ENCODE measurements at places on chromosomes 3 and 15.

DNA sequence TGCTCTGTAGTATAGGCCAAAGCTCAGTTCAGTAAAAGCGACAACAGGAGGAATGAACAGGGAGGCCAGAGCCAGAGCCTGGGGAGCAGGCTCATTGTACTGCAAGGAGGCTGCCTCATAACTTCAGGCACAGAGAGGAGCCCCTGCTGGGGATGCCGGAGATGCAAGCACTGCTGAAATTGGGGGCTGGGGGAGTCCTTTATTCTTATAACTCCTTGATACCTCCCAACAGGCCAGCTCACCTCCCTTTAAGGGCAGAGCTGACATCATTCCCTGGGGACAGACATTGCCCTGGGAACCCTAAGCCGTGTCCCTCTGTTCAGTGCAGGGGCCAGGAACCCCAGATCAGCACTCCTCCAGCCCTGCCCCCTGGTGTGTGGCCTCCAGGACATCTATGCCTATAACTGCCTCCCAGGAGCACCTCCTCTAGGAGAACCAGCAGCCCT is 83.8 kb upstream of the MRPS22 start:
- DNase-seq = no peak

- no peak for DNase-seq
Measured at GRCh38 chr15:73925848-73926218, 429 bp upstream of the LOXL1 start.

DNA sequence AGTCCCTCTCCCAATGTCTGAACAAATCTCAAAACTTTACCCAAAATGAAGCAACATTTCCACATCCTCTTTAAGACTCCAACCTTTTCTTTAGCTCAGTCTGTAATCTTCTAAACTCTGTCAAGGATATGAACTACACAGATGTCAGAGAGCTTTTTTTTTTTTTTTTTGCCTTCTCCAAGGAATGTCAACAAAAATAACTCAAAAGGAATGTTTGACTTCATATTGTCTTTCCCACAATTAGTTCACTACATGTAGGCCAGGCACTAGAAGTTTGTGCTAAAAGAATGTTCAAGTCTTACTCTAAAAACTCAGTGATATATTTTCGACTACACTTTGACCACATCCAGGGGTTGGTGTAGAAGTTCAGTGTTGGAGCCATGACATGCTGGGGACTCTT is 37.1 kb downstream of the ADAMTS9 start:
- no peak for DNase-seq

DNA sequence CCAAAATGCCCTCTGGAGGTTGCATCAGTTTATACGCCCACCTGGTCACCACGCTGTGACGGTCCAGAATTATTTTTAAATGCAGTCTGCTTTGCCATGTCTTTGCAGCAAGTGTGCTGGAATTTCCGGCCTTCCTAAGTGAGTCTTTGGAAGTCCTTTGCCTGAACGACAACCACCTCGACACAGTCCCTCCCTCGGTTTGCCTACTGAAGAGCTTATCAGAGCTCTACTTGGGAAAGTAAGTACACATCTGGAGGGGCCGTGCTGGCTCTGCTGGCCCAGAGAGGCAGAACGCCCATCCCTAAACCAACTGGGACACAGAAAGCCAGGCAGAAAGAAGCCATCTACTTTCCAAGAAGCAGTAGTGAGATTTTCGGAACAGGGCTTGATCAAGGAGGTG is 101.8 kb downstream of the LRRK1 start:
- DNase-seq = no peak

- no peak for DNase-seq
Measured at GRCh38 chr15:78242128-78242527, 7.8 kb upstream of the ACSBG1 start.

GRCh38 chr3:178198329-178198728 is 337.9 kb upstream of the KCNMB2 start:
- DNase-seq = no peak

- no peak for DNase-seq
Measured at GRCh38 chr3:33237439-33237838, 18.8 kb upstream of the SUSD5 start.

DNA sequence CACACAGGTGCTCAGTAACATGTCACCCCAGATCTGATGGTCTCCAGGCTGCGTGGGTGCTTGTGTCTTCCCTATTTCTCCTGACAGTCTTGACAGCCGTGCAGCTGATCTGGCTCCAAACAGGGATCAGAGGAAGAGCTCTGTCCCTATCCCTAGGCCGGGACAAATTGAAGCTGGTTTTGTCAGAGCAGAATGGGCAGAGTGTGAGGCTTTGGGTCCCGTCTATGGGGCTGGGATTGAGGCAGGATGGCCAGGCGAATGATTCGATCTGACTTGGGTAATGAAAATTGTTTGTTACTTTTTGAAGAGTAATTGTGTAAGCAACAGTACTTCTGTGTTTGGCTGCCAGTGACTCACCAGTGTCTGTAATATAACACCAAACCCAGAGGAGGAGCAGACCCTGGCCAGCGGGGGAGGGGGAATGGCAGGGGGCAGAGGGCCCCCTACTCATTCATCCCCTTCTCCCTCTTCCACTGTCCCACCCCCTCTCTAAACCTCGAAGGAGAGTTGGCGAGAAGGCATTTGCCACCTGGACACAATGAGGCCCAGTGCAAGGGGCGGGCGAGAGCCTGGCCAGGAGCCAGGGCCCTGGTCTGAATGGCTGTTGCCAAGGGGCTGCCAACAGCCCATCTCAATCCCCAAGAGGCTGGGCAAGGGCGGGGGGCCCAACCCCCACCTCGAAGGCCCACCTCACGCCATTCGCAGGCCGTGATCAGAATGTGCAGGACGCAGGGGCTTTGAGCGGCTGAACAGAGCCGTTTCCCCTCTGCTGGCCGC is 4.9 kb upstream of the MAGEF1 start:
- no peak for DNase-seq

DNA sequence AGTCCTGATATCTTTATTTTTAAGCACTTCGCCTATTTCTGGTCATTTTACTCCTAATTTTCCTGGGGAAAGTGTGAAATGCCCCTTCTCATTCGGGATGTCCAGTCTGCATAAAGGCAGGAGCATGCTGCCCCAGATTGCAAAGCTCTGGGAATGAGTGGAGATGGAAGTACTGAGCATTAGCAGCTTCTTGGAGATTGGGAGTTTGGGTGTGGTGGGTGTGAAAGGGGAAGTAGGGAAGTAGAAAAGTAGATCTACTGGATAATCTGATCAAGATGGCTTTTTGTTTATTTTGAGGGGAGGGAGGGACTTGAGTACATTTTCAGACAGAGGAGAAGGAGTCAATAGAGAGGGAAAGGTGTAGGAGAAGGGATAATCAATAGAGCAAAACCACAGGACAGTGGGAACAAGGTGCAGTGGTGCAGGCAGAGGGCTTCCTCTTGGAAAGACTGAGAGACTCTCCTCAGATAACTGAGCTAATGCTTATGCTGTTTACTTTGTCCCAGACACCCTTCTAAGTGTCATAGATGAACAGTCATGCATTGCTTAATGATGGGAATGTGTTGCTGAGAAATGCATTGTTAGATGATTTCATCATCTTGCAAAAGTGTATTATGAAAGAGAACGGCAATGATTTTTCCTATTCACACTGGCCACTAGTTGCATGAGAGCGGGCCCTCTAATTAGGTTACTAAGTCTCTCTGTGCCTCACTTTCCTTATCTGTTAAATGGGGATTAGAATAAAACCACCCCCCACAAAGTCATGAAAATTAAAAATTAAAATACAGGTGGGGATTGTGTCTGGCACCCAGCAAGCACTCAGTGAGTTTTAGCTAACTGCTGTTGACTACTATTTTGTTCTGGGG is 45.5 kb downstream of the PHLDB2 start:
- DNase-seq = no peak

- peak; percentile 8 for DNase-seq
Measured at GRCh38 chr3:18791182-18791581, 357.1 kb upstream of the KCNH8 start.

GRCh38 chr3:69352305-69353087 is 33.4 kb downstream of the FRMD4B start:
- no peak for DNase-seq

- no peak for DNase-seq
Measured at GRCh38 chr15:78369161-78369560, 29.0 kb downstream of the CRABP1 start.

DNA sequence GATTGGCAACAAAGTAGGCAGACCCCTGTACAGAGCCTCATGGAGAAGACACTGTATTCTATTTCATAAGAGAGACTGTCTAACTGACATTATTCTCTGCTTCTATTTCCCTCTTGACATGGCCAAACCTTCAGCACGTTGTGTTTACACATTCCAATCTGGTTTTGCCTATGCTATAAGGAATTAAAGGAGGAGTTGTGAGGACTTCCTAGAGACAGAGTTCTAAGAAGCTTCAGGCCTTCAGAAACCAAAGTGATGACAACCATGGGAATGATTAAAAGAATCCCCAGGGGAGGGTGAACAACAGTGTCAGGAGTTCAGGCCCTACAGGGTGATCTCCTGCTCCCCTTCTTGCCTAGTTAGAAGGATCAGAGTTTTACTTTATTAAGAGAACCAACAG is 44.9 kb upstream of the CAPN7 start:
- no peak for DNase-seq

DNA sequence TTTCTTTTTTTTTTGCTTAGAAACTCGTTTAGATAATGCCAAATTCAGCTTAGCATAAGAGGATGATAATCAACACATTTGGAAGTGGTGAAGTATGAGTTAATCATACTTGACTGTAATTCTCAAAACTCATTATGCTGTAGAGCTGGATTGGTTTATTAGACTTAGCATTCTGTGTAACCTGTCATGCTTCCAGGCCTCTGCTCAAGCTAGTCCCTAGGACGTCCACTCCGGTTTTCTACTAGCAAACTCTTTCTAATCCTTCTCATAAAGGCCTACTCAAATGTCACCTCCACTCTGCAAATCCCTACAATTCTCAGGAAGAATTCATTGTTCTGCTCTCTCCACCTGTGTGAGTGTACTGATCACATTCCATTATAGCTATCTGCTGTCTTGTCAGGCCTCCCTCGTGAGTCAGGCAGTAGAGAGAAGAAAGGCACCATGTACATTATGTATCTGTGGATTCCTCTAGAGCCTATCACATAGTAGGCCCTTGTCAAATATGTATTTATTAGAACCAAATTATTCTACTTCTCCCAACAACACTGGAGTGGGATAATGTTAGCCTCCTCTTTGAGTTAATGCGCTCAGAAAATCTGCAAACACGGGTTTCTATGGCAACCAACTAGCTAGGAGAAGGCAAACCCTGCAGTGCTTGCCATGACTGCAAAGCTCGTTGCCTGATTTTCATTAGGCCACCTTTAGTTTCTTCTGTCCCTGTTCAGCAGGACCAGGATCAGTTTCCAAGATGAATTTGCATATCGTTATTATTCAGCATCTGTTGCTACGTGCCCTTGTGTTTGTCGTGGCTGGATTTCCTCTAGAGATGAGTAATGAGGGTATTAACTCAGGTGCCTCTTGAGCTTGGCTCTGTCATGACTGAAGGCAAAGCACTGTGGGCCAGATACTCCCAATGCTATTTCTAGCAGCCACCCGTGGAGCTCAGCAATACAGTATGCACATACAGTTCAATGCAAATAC is 30.7 kb downstream of the ATP13A5 start:
- peak; percentile 54 for DNase-seq

DNA sequence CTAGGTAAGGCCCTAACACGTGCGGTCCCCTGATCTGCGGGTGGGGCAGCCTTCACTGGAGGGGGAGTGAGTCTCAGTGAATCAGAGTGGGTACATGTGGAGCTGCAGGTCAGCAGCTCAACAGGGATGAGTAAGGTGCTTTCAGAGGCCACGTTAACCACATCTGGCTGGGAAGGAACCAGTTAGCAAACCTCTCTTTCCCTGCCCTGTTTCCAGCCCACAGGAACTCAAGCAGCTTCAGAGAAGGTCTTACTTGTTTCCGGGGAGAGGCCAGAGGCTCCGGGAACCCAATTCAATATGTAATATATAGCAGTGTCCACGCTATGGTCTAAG is 175.3 kb downstream of the XXYLT1 start:
- DNase-seq = no peak

GRCh38 chr3:6770397-6770690 is 90.6 kb upstream of the GRM7 start:
- DNase-seq = no peak

GRCh38 chr15:63538876-63539275 is 34.5 kb downstream of the USP3 start:
- no peak for DNase-seq

DNA sequence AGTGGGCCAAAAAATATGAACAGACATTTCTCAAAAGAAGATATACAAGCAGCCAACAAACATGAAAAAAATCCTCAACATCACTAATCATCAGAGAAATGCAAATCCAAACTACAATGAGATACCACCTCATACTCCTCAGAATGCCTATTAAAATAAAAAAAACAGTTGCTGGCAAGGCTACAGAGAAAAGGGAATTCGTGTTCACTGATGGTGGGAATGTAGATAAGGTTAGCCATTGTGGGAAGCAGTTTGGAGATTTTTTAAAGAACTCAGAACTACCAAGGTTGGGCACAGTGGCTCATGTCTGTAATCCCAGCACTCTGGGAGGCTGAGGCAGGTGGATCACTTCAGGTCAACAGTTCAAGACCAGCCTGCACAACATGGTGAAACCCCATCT is 27.8 kb upstream of the C15orf40 start:
- no peak for DNase-seq

- no peak for DNase-seq
Measured at GRCh38 chr15:87287156-87287555, 969.4 kb downstream of the NTRK3 start.

DNA sequence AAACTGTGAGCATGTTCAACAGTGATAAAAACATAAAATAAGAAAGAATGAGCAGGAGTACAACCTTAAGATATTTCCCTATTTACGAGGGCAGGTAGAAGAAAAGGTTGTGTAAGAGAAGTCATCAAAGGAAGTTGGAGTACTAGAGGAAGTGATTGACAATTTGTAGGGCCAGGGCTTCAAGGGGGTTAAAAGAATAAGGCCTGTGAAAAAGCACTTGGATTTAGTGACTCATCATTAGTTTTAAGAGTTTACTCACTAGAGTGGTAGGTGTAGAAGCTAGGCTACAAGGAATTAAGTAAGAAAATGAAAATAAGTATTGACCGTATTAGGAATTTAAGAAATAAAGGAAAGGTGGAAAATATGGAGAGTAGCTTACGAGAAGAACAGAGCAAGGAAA is 23.6 kb downstream of the KCNMB3 start:
- DNase-seq = no peak

- no peak for DNase-seq
Measured at GRCh38 chr3:80278056-80278455, 510.3 kb upstream of the ROBO1 start.

- DNase-seq = no peak
Measured at GRCh38 chr3:67495751-67496150, 158.7 kb downstream of the SUCLG2 start.

GRCh38 chr3:98690876-98691275 is 72.3 kb upstream of the ST3GAL6 start:
- DNase-seq = no peak

- no peak for DNase-seq
Measured at GRCh38 chr3:42662813-42663535, 9.5 kb downstream of the ZBTB47 start.

DNA sequence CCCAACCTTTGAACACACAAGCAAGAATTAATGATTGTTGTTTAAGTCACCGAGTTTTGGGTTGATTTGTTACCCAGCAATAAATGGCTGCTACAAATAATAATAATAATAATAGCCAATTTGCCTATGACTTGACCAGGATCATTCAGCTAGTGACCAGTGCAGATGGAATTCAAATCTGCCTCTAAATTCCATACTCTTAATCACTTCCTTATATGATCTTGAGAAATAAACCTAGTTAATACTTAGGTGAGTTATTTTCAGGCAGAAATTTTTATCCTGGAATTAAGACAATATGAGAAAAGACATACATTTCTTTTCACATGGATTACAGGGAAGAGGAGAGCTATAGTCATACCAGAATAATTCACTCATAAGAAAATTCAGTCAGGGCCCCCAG is 116.0 kb upstream of the GALNT15 start:
- no peak for DNase-seq

- no peak for DNase-seq
Measured at GRCh38 chr3:34683851-34684250, 885.4 kb downstream of the PDCD6IP start.
